ENCODE measurements at places on chromosomes 2 and 18.

DNA sequence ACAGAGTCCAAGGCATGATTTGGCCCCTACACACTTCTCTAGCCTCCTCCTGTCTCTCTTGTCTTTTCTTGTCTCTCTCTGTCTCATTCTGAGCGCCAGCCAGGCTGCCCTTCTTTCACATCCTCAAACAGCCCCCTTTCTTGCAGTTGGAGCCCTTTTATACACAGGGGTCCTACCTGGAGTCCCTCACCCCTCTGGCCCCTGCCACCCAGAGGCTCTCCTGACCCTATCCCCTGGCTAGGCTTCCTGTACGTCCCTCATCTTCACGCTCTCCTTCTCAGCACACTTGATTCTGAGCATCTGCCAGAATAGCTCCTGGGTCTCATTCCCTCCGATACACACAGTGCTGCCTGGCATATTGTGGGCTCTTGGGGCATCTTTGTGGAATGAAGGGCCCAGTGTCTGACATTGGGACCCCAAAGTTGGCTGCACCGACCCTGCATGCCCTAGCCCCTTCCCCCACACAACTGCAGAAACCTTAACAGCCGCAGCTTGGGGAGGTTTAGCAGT, 261.9 kb downstream of the DYSF start:
- DNase-seq: no peak

DNA sequence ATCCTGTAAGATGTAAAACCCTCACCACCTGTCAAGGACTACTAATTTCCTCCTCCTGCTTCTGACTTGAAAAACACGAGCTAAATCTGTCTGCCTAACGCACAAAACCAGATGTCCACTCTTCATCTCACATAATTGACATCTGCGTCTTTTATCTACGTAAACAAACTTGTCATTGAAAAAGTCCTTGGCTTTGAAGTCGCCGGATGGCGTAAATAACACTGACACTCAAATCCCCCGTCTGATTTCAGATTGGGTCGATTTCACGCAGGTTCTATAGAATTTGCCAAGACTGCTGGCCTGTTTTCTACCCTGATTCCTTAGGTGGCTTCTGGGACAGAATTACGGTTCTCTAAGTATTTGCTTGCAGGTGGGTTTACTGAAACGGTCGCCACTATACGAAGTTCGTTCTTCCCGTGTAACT, 539 bp upstream of the MOB4 start:
- no peak for DNase-seq

DNA sequence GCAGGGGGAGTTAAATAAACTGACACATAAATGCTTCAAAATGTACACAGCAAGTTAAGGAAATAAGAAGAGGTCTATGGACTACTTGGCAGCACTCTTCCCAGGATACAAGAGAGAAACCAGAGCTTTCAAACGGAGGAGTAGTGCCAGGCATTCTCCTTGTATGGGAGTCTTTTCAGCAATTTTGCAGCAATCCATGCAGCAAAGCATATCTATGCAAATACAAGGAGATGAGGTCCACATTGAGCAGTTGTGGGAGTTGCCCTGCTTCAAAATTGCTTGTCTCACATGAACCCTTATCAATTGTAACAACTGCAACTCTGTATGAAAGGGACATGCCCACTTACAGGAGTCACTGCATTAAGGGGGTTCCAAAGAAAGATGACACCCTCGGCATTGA, 37.8 kb downstream of the SCN9A start:
- no peak for DNase-seq

DNA sequence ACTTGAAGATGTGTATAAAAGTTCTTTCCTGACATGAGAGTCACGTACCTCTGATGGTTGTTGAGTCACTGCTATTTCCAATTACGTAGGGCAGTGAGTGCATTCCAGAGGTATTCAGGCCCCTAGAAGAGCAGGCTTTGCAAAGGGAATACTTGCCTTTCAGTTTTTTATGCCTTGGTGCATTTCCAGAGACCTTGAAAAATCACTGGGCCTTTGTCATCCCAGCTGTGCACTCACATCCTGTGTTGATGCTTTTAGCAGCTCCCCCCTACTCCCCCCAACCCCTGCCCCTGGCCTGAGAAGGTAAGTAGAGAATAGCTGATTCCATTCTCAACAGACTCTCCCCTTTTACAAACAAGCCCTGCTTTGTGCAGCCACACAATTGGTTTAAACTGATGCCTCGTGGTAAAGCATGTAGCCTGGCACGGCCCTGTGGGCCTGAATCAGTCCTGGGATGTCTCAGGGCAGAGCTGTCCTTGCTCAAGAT, 174.2 kb downstream of the PRPF40A start:
- DNase-seq: no peak

- DNase-seq: no peak
These were observed 120.5 kb upstream of the CXCR4 start for GRCh38 chr2:136238286-136239078.

Data from left ventricle myocardium superior (tissue), 1 donor.